ENCODE measurements at places on chromosomes 13 and 19.

DNA sequence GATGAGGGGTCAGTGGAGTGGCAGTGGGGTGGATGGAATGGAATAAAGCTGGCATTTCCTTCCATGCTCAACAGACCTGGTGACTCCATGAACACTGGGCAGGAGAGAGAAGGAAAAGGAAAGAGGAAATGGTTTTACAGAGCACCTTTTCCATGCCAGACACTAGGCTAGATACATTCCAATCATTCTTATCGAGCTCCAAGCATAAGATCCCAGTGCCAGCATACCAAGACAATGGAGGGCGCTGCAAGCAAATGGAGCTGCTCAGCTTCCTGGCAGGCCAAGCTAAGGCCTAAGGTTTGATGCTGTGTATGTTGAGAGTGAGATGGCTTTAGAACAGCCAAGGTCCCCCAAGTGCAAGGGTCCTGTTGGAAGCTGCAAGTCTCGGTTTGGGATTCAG, 113.2 kb downstream of the HSPH1 start:
- no peak for DNase-seq

DNA sequence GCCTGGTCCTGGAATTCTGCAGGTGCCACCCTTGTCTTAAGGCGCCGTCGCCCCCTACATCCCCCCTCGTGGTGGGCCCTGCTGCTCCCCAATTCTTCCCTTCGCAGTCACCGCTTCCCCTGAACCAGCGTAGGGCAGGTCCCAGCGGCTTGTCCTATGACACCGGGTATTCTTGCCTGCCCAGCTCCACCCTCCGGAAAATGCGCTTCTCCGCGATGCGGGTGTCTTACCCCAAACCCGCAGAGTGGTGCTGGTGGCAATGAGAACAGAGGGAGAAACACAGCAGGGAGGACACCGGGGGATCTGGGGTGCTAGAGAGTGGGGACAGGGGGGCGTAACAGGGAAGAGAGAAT, 9.0 kb downstream of the ZNF808 start:
- peak; percentile 35 for DNase-seq

DNA sequence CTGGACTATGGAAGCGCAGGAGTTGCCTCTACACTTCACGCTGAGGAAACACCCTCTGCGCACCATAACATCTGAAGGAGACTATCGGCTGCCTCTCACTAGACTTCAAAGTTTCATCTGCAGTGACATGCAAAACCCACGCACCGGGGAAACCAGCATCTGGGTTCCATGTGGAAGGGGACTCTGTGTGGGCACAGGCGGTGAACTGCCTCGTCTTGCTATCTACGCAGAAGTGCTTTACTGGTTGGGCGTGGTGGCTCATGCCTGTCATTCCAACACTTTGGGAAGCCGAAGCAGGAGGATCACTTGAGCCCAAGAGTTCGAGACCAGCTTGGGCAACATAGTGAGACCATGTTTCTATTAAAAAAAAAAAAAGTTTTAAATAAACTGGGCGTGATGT, 116.4 kb downstream of the STK24 start:
- no peak for DNase-seq

- DNase-seq: peak; percentile 56
Measured at GRCh38 chr19:46515879-46516350, 20.2 kb upstream of the PNMA8B start.

- DNase-seq: peak; percentile 73
Measured at GRCh38 chr19:2327773-2328400, 499 bp downstream of the LSM7 start.
